ENCODE measurements at places on chromosomes 11 and 22.

DNA sequence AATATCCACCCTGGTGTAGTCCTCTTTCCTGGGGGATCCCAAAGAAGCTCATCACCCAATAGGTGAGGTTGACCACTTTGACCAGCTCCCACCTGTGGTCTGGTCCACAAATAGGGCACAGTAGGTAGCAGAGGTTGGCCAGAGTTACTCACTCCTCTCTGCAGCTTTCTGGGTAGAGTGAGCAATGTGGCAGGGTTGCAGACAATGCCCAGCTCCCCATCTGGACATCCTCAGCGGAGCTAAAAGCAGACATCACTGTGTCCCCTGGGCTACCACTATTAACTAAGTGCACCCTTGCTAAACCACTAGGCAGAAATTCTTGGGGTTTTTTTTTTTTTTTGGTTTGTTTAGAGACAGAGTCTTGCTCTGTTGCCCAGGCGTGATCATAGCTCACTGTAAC is 48.4 kb upstream of the TP53I11 start:
- no peak for DNase-seq

DNA sequence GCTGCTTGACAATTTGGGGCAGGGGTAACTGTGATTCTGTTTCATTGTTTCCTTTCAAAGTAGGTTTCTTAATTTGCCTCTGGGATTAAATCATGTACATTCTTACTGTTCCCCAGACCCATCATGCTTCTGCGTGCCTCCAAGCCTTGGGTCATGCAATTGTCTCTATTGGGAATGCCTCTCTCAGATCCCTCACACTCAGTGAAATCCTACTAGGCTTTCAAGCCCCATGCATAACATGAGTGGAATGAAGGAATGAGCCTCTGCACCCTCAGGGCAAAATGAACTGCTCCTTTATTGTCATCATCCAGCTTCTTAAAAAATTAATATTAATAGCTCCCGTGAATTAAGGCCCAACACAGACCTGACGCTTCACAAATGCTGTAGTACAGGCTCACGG is 381.7 kb downstream of the TENM4 start:
- DNase-seq, result no peak

DNA sequence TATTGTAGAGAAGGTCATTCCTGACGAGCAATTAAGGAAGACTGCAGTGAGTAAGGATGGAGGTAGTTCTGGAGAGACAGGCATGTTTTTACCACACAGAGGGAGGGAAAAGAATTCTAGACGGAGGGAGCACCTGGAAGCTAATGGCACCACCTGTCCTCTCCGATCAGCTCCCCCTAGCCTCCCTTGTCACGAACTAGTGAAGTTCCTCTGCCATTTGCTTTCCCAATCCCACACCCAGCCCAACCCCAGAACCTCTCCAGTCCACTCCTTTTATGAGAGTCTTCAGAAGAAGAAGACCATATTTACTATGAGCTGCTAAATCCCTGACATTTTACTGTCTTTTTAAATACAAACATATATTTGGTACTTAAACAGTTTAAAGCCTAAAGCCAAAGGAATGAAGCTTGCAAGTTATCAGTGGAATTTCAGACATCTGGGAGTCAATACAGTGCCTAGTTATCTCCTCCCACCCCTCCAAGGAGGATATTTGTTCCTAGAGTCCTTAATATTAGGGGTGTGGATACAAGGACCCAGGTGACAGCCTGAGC is 46.1 kb upstream of the HSPA8 start:
- DNase-seq, result peak; percentile 0

- DNase-seq, result no peak
These were observed 644 bp upstream of the NAALAD2 start for GRCh38 chr11:90133560-90134477.

GRCh38 chr22:41556561-41556960 is 4.2 kb upstream of the CSDC2 start:
- no peak for DNase-seq

DNA sequence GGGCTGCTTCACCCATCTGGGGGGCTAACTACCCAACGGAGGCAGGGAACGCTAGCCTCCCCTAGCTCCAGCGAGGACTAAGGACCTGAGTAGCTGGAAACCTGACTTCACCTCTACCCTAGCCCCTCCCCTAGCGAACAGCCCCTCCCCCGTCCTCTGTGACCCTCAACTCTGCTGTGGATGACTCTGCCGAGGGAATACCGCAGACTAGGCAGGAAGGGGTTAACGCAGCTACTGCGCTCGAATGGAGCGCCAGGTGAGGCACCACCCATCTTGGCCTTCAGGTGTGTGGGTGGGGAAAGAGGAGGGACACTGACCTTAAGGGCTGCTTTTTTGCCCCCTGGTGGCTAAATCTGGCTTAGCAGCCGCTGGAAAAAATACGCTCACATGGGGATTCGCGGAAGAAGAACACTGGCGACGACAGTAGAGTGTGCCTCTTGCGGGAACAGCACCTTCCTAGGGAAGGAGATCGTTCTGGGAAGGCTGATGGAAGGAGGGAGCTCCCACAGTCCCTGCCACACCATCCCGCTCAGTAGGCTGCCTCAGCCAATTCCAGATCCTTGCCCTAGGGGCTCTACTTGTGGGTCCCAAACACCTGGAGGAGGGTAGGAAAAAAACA is 4.5 kb upstream of the BCL9L start:
- DNase-seq, result peak; percentile 53

GRCh38 chr11:12995188-12995587 is 13.9 kb upstream of the RASSF10 start:
- no peak for DNase-seq

DNA sequence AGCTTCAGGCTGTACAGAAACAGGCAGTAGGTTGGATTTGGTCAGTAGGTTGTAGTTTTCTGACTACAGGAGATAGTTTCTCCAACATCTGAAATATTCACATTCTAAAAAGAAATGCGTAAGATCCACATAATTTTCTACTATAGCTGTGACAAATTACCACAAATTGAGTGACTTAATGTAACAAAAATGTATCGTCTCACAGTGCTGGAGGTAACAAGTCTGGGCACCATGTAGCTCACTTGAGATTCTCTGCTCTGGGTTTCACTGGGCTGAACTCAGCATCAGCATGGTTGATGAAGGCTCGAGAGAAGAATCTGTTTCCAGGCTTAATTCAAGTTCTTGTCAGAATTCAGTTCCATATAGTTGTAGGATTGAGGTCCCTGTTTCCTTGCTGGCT is 350.9 kb upstream of the CCDC179 start:
- DNase-seq, result no peak

GRCh38 chr11:125258291-125259032 is 93.9 kb downstream of the PKNOX2 start:
- DNase-seq, result no peak

GRCh38 chr11:46180736-46181135 is 59.5 kb upstream of the PHF21A start:
- no peak for DNase-seq

DNA sequence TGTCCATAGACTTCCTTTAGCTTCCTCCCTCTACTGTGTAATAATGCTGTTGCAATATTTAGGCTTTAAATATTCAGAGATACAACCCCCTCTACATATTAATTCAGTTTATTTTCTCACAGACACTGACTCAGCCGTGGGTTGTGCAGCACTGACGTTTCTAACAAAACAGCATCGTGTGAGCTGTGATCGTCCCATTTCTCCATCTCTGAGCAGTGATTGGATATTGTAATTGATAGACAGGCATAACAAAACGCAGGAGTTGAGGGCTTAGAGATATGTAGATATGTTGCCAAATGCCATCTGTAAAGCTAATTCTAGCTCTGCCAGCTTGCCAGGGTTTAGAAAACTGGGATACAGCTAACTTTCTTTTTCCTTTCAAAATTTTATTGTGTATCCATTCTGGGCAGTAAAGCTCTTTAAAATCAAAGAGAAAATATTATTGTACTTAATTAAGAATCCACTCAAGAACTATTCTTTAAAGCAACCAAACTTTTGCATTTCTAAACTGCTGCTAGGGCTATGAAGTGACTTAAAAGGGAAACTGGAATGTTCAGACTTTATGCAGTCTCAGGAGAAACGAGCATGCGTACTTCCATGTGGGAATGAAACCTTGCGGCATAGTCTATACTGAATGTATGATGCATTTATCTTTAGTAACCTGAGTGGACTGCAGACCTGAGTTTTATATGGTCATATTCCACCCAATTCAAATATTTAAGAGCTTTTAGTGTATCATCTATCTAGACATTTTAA is 22.7 kb downstream of the BTBD10 start:
- DNase-seq, result no peak

- DNase-seq, result no peak
These were observed 271.2 kb upstream of the SYN3 start for GRCh38 chr22:33329398-33329797.

DNA sequence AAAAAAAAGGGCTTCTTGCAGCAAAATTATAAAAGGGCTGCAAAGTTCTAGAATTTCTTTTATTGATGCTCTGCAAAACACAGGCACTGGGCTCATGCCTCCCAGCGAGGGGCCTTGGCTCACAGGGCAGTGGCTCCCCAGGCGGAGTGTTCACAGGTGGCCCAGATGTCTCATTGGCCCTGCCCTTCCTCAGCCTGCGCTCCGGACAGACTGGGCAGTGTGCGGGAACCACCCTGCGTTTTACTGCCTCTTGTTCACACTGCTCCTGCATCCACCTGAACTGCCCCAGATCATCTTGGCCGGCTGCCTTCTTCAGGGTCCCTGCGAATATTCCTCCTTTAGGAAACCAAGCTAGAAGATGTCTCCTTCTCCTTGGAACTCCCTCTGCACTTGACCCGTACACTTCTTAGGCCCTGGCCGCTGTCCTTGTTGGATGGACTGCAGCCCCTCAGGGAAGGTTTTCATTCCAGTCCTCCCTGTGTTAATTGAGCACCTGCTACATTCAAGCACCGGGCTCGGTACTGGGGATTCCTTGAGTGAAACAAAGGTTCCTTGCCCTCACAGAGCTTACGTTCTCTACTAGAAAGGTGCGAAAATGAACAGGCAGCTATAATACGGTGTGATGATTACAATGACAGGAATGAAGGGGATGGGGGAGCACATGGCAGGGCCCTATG is 4.5 kb downstream of the TUBA8 start:
- no peak for DNase-seq

DNA sequence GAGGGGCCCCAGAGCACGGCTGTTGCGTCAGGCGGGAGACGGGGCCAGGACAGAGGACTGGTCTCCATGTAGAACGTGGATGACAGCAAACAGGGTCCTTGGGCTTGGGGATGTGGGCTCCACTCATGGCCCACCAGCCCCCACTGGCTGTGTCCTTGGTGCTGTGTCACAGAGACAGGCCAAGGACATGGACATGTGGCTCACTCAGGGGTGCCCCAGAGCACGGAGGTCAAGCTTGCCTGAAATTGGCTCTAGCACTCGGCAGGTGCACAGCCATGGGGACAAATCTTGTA is 14.4 kb downstream of the FADS2 start:
- no peak for DNase-seq

- no peak for DNase-seq
These were observed 58.9 kb downstream of the MYEOV start for GRCh38 chr11:69352715-69353319.

All from hypothalamus (tissue), 51 donors.